ENCODE measurements at places on chromosomes 11 and 22.

DNA sequence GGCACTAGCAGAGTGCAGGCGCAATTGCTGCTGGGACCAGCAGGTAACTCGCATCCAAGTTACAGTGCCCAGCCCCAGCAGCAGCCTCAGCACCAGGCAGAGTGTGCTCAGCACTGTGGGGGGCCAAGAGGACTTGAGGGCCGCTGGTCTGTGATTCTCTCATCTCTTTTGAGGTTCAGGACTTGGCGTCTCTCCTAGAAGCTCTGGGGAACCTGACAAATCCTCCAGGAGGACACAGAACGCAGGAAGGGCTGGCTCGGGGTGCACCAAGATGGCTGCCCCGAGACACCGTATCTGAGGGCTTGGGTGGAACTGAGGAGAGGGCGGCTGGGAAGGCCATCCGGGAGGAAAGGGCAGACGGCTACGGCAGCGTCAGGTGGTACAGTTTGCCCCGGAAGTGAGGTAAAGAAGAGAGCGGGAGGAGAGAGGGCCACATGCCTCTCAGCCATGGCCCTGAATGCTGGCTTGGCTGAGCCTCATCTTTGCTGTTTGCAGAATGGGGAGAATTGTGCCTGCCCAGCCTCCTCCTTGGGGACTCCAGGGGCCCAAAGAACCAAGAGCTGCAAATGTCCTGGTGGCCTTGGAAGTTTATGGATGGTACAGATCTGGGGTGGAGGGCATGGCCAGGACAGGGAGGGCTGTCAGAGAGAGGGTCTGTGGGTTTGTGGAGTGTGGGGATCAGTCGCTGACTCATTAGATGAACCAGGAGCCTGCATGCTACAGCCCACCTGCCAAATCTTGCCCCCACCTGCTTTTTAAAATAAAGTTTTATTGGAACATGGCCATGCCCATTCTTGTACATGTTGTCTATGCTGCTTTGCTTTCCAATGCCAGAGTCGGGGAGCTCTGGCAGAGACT, 78.0 kb downstream of the MYEOV start:
- DNase-seq, result no peak

- no peak for DNase-seq
Observed at GRCh38 chr22:38289583-38290082, 16.8 kb upstream of the TMEM184B start.

DNA sequence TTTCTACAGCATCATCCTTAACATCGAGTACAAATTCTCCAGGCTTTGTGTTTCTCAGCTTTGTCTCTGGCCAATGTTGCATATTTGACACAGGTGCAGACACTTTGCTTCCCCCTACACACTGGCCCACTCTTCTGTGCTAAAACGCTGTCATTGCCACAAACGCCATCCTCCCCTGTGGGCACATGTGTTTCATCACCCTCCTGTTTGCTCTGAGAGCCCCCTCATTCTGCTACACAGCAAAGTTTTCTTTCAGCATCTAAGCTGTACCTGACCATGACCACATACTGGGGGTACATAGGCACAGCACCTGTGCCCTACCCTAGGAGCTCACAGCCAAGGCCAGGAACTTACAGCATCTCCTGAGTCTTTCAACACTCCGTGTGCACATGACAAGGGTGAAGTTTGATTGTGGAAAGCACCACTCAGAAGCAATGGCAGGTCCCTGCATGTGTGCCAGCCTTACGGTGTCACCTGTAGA, 7.9 kb upstream of the IGLL5 start:
- DNase-seq, result no peak

DNA sequence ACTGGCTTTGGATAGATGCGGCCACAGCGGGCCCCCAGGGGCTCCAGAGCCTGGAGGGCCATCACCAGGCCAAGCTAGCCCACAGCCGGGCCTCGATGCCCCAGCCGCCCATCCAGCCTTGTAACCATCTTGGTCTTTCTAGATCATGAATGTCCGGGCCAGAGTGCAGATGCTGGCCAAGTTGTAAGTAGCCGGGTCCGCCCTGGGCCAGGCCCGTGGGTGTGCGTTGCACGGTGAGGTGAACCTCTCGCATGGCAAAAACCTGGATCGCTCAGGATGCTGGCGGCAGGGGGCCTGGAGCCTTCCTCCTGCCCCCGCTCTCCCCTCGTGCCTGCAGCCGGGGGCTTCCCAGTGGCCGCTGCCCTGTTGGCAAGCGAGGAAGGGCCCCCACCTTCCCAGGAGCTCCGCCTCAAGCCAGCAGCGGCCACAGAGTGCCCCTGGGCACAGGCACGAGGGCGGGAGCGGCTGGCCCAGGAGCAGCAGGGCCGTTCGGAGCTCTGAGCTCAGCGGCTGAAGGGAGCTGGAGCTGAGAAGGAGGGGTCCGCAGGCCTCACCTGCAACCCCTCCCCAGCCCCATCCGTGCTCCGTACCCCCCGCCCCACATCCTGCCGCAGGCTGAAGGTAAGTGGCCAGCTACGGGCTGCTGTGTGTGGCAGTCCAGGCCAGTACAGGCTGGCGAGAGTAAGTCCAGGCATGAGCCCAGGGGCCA, 10.9 kb upstream of the MRPL23 start:
- DNase-seq, result no peak

- DNase-seq, result no peak
Observed at GRCh38 chr11:108961095-108961494, 296.2 kb downstream of the DDX10 start.
